Stimulated activated CD4-positive, alpha-beta T cell treated with anti-CD3 and anti-CD28 coated beads, Interleukin-15, amount 100 ng/mL, for 48 hours (primary cell): ENCODE measurements at places on chromosomes 12 and 14.

GRCh38 chr12:39064708-39065107, 159.3 kb upstream of the CPNE8 start:
- no peak for DNase-seq

GRCh38 chr12:102435827-102436436, 44.4 kb downstream of the IGF1 start:
- no peak for DNase-seq

- no peak for DNase-seq
These were observed 44.8 kb downstream of the CLMN start for GRCh38 chr14:95274874-95275273.

GRCh38 chr14:61321385-61322010, at the start of gene PRKCH:
Gene PRKCH, plus strand, starts transcription at chr14:61321579. Its CDS starts 523 bp downstream, at chr14:61322102.
- peak; percentile 57 for DNase-seq

- no peak for DNase-seq
These were observed 83.7 kb upstream of the BTG1 start for GRCh38 chr12:92229381-92229780.

- DNase-seq = no peak
These were observed 21.6 kb downstream of the RERGL start for GRCh38 chr12:18068355-18068754.

DNA sequence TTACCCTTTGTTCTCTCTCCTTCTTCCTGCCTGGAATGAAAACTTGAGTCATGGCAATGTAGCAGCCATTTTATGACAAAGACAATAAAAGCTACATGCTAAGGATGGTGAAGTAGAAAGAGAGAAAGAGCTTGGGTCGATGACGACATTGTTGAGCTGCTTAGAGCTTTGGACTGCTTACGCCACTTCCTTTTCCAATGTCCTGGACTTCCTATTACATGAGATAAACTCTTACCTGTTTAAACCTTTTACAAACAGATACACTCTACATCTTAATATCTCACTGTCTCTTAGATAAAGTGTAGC, 70.1 kb downstream of the PEBP1 start:
- no peak for DNase-seq

DNA sequence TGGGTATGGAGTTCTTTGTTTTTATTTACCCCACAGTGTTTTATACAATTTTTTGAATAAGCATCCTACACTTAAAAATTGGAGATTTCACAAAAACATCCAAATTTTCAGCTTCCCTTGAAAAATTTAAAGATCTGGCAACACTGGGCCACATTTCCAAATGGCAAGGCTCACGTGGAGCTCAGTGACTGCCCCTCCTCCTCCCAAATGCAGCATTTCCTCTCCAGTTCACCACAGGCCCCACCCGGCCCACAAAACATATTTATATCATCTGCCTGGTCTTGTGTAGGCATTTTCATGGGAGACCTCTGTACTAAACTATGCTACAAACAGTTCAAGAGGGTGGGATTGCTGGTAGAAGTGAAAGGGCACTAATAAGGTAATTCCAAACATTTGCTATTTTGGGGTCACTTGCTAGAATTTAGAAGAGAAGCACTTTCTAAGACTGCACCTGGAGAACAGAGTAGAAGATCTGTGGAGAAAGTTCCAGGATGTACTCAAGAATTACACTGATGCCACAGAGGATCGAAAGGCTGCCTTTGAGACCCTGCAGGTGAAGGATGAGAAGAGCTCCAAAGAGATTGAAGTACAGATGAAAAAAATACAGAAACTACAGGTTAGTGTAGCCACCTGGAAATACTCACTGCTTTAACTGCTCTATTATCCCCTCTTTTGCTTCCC, 7.3 kb downstream of the FKBP11 start:
- no peak for DNase-seq

GRCh38 chr14:51035611-51036192, 59.2 kb downstream of the TRIM9 start:
- no peak for DNase-seq

- DNase-seq = no peak
These were observed 252.4 kb upstream of the TBX3 start for GRCh38 chr12:114936148-114937079.

GRCh38 chr12:11965258-11965910, 105.4 kb upstream of the BCL2L14 start:
- no peak for DNase-seq

GRCh38 chr12:14562279-14562678, 5.4 kb downstream of the PLBD1 start:
- no peak for DNase-seq

DNA sequence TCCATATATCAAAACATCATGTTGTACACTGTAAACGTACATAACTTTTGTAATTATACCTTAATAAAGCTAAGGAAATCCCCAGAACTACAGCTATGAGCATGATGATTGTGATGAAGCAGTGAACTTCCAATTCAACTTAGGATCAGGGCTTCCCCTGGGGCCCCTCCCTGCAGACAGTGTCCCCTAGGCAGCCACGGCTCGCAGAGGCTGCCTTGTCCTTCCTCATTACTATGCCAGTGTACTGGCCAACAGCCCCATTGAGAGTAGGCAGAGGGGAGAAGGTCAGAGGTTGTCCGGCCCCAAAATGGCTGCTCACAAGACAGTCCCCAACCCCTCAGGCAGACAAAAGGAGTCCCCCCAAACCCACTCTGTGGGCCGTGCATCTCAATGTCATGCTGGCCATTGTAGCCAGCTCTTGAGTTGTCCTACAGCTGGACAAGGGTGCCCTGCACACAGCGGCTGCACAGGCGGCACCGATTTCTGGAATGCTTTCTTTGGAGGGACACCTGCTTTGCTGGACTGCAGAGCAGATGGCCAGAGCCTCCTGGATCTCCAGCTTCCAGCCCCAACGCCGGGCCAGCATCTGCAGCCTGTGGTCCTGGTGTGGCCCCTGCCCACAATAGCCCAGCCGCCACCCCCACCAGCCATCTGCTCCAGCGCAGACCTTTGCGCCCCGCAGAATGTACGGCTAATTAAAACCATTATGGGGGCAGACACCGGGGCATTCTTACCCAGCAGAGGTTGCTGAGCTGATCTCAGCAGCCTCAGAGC, 46.1 kb downstream of the NIN start:
- DNase-seq = no peak

DNA sequence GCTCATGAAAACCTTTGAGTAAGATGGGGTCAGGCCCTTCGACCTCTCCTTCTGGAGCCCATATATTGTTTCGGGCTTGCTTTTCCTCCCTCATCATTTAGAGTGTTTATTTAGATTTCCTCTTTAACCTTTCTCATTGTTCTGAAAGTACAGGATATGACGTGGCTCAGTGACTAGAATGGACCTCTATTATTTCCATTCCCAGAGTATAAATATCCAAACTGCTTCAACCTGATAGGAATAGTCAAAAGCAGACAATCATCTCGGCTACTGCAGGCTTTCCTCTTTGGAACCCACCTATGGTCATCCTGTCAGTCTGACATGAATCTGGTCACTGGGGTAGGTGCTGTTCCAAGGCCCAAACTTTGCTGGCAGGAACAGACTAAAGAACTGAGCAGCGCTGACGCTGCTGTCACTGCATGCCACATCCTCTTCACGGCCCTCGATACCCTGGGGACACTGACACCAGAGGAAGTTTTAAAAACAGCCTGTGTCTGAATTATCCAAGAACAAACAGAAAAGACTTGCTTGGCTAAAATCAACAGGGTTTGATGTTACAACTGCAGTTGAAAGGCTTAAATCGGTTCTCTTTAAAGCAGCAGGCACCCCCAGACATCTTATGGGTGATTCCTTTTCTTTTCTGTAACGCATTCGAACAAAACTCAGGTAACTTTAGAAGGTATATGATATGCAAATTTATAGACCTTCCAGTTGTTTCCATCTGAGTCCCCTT, 5.0 kb upstream of the DDX47 start:
- DNase-seq = no peak

GRCh38 chr12:132218915-132219314, 74.7 kb downstream of the NOC4L start:
- peak; percentile 12 for DNase-seq

DNA sequence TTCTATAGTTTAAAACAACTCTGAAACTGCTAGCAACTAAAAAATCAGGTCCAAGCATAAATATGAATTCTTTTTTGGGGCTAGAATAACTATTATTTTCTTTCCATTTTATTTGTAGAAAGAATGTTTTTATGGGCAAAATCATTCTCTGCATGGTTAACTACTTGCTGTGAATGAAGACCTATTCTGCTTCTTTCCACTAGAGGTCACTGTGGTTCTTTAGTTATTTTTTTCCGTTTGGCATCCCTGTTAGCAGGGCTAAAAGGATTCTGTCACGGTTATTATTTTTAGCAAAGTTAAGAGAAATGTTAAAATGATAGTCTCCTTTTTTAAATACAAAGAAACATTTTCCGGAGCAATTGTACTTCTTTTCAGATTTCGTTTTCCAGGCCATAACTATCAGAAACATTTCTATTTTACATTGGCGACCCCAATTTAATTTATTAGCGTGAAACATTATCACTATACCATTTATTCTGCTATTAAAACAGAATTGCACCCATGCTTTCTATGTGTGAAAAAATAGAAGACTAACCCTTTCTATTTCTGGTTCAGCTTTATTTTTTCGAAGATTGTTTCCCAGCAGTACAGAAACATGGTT, 404.8 kb downstream of the ATP23 start:
- DNase-seq = no peak

- no peak for DNase-seq
These were observed 6.6 kb downstream of the PPP4R4 start for GRCh38 chr14:94180655-94181271.

- no peak for DNase-seq
These were observed 167.8 kb downstream of the CHST11 start for GRCh38 chr12:104624529-104624928.

DNA sequence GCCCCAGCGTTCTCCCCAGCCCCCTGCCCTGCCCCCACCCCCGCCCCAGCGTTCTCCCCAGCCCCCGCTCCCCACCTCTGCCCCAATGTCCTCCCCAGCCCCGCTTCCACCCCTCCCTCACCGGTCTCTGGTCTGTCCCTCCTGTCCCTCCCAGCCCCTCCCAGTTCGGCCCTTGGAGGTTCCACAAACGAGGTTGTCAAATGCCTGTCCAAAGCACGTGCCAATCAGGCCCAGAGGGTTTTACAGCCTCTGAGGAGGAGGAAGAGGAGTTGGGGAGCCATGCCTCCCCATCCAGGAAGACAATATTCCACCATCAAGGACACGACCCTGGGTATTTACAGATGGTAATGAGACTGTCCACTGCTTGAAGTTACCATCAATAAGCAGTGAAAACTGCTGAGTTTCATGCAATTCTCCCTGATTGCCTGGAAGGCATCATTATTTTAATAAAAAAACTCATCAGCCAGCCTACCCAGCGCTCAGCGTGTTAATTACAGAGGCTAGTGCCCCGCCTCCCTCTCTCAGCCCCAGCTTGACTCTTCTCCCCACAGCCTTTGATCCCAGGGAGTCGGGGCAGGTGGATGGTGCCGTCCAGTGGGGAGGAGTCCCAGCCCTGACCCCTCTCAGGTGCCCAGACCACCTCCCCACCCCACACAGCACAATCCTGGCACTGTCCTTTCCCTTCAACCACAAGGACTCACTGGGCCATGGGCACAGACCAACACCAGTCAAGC, 30.6 kb upstream of the C14orf180 start:
- no peak for DNase-seq

GRCh38 chr14:50318031-50318626, 6.0 kb downstream of the DMAC2L start:
- no peak for DNase-seq

DNA sequence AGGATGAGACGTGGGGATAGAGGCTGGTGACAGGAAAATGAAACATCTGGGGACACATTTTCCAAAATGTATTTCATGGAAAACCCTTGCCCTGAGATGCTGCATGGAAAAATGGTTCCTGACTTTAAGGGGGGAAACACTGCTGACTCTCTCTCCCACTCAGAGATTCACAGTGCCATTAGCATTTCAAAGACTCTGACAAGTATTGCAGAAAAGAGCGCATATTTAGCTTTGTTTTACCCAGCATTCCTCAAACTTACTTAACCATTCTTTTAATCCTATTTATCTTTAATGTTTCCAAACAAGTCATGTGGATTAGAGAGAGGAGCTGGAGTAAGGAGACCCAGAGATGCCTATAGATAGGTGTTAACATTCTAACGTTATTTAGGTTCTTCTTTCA, 141.8 kb upstream of the DYRK2 start:
- DNase-seq = no peak

GRCh38 chr12:72273851-72274351, 1.7 kb downstream of the TRHDE start:
- DNase-seq = no peak

GRCh38 chr14:59632381-59632780, 55.8 kb upstream of the CCDC175 start:
- DNase-seq = peak; percentile 4

DNA sequence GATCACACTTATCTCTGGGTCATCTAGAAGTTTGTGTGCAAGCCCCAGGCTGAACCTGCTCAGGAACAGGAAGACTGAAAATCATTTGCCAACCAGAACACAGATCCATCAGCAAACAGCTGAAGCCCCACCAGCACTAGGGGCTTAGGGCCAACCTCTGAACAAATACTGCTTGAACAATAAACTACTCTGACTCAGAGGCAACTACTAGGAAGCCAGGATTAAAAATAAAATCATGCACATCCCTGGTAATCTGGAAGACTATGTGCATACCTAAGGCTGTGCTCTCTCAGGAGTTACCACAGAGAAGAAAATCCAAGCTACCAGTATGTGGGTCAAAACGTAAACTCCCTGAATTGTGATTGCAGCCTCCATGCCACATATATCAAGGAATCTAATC, 15.9 kb downstream of the GALNT8 start:
- no peak for DNase-seq

GRCh38 chr14:36057452-36058116, 118.9 kb downstream of the PTCSC3 start:
- DNase-seq = no peak

GRCh38 chr14:90580377-90581335, 183.8 kb downstream of the CALM1 start:
- no peak for DNase-seq

- no peak for DNase-seq
These were observed 127.7 kb downstream of the KIF26A start for GRCh38 chr14:104265918-104266630.

DNA sequence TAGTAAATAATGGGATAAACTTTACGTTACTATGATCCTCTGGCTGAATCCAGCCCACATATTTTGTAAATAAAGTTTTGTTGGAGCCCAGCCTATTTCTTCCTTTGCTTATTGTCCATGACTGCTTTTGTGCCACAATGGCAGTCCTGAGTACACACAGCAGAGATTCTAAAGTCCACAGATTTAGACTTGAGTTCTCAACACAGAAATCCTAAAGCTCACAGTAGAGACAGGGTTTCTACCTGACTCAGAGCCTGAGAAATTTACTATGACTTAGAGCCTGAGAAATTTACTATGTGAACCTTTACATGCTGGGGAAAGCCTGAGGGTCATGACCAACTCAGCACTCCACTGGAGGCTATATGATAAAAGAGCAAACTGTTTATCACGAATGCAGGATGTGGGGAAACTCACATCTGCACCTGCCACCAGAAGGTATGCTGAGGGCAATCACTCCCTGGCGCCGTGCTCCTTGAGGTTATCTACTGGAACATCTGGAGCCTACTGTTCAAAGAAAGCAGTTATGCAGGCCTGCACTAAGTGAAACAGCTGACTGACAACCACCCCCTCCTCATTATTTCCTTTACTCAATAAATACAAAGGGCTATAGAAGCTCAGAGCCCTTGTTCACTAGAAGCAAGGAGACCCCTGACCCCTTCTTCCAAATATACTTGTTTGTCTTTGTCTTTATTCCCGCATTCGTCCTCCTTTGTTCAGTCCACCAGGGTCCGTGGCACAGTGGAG, 52.6 kb upstream of the BICD1 start:
- DNase-seq = no peak
